ENCODE measurements at places on chromosomes 13 and 19.

DNA sequence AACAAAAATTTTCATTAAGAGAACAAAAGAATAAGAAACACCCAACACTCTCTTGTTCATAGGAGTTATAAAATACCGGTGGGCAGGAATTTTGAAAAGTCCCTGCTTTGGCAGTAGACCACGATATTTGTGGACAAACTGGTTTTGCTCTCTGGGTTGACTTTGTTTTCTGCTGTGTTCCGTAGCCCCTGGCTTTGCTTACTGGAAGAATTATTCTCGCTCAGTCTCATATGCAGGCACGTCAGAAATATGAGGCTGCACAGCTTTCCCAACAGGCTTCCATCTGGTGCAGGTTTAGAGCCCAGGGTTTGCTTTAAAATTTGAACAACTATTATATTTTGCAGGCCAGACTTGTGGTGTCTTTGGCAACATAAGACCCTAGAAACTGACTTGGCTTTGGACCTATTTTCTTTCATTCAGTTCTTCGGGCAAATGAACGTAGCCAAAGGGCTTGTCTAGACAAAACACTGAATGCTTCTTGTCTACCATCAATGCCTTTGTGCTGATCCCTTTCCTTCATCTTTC is 2012.6 kb downstream of the PCDH9 start:
- no peak for DNase-seq

- DNase-seq: peak; percentile 84
Measured at GRCh38 chr19:41706741-41707501, 1.5 kb upstream of the CEACAM5 start.

DNA sequence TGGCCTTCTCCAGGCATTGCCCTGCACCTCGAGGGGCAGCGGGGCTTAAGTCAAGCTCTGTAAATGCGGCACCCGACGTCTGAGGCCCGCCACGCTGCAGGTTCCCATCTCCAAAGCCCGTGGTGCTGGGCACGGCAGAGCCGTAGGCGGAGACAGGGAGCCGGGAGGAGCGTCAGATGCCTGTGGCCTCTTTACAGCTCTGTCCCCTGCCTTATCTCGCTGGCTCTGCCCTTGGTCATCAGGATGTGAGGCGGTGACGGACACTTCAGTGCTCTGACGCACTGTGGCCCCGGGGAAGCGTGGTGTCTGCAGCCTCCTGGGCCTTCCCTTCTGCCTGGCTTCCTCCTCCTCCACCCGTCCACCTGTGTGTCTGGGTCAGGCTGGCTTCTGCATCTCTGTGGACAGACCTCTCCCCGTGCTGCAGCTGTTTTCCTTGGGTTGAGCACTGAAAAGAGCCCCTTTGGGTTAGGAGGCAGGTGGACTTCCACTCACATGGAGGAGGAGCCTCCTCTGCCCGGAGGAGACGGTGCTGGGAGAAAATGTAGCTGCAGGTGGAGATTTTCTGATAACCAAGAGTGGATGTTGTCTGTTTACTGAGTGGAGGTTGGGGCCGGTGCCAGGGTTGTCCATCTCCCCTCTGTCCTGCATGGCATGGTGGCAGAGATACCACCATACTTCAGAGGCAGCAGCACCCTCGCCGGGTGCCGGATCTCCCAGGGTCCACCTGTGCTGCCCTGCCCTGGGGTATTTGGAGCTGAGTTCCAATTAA is 14.6 kb downstream of the MCF2L start:
- DNase-seq: no peak

GRCh38 chr19:12730064-12730463 is 4.4 kb downstream of the TRIR start:
- no peak for DNase-seq

GRCh38 chr19:47239152-47239551 is 8.2 kb upstream of the BBC3 start:
- DNase-seq: no peak

- no peak for DNase-seq
Measured at GRCh38 chr19:51779181-51779580, 15.8 kb upstream of the FPR3 start.

GRCh38 chr19:7654401-7654800 is 14.4 kb upstream of the RETN start:
- no peak for DNase-seq

DNA sequence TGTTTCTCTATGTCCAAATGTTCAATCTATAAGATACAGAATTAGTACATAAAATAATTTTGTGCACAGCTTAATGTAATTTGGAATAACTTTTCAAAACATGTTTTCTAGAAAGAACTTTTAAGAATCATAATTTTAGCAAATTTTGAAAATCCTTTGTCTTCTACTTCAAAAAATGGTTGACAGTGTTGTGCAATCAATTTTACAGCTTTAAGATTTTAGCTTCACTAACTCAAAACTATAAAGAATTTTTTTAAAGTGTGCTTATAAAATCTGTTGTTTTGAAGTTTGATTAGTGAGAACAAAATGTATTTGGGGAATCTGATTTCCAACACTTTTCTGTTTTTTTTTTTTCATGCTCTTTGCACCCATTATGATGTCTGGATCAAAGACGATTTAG is 12.7 kb upstream of the SPACA6 start:
- no peak for DNase-seq

DNA sequence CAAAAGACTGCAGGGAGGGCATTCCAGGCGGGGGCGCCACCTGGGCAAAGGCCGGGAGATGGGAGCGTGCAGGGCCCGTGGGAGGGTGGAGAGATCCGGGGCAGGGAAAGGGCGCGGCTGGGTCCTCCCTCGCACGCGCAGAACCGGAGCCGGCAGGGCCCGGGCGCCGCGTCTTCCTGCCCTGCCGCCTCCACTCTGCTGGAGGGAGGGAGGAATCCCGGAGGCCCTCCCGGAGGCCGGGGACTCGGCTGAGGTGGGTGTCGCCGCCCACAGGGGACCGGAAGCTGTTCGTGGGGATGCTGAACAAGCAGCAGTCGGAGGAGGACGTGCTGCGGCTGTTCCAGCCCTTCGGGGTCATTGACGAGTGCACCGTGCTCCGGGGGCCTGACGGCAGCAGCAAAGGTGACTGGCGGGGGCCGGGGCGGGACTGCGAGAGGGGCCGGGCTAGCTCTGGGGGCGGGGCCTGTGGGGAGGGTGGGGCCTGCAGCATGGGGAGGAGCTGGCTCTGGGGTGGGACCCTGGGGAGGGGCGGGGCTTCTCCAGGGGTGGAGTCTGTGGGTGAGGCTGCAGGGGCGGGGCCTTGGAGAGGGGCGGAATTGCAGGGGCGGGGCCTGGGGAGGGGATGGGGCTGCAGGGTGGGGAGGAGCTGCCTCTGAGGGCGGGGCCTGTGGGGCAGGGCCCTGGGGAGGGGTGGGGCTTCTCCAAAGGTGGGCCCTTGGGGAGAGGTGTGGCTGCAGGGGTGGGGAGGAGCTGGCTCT is 51.3 kb downstream of the CELF5 start:
- DNase-seq: peak; percentile 93

DNA sequence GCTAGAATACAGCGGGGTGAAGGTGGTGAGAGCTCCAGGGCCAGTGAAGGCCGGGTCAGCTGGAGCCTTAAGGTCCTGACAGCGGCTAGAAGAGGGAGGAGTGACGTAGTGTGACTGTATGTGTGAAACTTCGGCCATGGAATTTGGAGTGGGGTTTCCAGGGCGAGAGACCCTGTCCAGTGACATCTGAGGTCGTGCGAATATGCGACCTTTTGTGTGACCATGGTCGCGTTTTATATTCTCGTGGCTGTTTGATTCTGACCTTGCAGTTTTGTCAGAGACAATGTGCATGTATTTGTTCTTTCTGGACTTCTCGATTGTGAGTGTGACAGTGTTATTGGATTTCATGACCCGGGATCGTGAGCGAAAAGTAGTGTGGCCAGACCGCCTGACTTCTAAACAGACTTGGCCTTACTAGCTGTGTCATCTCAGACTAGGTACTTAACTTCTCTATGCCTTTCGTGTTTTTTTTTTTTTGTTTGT is 405 bp upstream of the ZNF569 start:
- DNase-seq: no peak

- no peak for DNase-seq
Measured at GRCh38 chr13:33927315-33927714, 109.4 kb downstream of the RFC3 start.

DNA sequence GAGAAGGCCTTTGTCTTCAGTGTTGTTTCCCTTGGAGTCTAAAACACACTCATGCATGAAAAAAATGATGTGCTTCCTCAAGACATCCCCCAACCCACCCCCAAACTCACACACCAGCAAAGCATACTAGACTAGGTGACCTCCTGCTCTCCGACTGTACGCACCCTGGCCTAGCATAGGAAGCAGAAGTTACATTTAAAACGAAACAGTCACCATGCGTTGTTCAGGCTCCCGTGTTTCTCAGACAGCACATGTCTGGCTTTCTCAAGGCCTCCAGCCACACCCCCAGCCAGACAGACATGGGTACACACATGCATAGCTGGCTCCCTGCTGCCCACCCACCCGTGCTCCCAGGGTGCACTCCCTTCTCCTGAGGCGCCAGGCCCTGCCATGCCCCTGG is 28.7 kb upstream of the C1QTNF9 start:
- DNase-seq: no peak

- DNase-seq: no peak
Measured at GRCh38 chr19:41847351-41848105, 2.7 kb downstream of the DMRTC2 start.

GRCh38 chr19:35346193-35347052 is 1.3 kb upstream of the FFAR1 start:
- DNase-seq: peak; percentile 77

DNA sequence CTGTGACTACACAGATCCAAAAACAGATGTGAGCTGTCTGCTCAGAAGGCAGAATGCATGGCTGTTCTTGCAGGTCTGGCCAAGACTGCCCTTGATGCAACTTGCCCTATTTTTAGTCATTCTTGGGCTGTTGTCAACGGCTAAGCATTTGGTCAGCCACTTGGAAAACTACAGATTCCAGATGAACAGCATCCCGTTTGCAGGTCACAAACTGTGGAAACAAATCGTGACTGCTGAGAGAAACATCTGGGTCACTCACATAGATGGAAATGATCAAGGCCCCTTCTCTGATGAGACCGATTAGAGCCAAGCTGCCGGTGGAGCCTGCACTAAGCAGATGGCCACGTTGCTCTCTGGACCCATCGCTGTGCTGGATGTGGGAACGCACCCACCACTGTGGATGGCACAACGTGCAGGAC is 15.4 kb upstream of the METTL21C start:
- no peak for DNase-seq

- DNase-seq: no peak
Measured at GRCh38 chr13:51628059-51628852, 44.0 kb downstream of the WDFY2 start.

GRCh38 chr13:112641456-112642089 is 48.3 kb upstream of the ATP11A start:
- DNase-seq: peak; percentile 29

GRCh38 chr19:6055013-6055795 is 55.1 kb downstream of the RFX2 start:
- DNase-seq: no peak

- no peak for DNase-seq
Measured at GRCh38 chr13:77036279-77036678, 9.3 kb upstream of the FBXL3 start.

DNA sequence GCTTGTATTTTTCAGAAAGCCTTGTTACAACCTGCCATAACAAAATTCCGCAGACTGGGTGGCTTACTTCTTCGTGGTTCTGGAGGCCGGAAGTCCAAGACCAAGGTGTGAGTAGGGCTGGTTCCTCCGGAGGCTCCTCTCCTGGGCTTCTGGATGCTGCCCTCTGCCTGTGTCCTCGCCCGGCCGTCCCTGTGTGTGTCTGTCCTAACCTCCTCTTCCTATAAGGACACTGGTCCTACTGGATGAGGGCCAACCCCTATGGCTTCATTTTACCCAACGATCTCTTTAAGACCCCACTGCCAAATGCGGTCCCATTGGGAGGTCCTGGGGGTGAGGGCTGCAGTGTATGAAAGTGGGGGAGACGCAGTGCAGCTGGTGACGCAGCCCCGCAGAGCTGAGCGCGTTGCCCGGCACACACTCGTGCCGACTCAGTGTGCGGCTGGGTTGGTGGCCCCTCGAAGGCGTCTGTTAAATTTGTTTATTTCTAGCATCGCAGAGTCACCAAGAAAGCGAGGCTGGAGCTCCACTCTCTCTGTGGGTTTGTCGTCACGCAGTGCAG is 116.7 kb downstream of the SOX1 start:
- no peak for DNase-seq

GRCh38 chr13:32087955-32088747 is 56.6 kb downstream of the FRY start:
- no peak for DNase-seq

DNA sequence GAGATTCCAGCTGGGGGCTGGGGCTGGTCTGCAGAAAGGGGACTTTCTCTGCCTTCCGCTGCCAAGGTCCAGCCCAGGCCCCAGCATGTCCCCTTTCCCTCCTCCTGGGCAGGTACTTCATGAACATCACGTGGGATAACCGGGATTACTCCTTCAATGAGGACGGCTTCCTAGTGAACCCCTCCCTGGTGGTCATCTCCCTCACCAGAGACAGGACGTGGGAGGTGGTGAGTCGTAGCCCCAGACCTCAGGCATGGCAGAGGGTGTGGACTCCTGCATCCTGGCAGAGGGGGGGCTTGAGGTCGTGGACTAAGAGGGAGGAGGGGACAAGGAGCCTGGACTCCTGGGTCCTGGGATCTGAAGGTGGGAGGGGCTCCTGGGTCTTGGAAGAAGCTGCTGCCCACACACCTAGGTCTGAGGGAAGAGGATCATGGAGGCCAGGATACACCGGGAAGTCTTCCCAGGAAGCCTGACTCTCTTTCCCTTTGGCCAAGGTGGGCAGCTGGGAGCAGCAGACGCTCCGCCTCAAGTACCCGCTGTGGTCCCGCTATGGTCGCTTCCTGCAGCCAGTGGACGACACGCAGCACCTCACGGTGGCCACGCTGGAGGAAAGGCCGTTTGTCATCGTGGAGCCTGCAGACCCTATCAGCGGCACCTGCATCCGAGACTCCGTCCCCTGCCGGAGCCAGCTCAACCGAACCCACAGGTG is 20.6 kb downstream of the GRIN2D start:
- DNase-seq: no peak

- no peak for DNase-seq
Measured at GRCh38 chr13:51687947-51688714, 103.9 kb downstream of the WDFY2 start.

- no peak for DNase-seq
Measured at GRCh38 chr19:29194658-29195057, 18.3 kb downstream of the UQCRFS1 start.

GRCh38 chr13:41976476-41976875 is 15.6 kb upstream of the VWA8 start:
- no peak for DNase-seq

- peak; percentile 60 for DNase-seq
Measured at GRCh38 chr19:14118165-14119051, 846 bp upstream of the PRKACA start.

DNA sequence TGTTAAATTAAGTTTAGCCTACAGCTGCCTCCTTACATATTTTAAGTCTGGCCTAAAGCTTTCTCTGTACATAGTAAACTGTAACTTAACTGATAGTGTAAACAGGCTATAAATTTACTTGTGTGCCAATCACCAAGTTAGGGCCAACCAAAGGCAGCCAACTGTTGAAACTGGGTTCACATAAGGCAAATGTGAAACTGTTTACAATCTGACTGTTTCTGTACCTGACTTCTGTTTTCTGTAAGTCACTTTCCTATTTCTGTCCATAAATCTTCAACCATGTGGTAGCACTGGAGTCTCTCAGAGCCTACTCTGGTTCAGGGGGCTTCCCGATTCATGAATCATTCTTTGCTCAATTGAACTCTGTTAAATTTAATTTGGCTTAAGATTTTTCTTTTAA is 103.1 kb downstream of the RAP2A start:
- no peak for DNase-seq

- DNase-seq: no peak
Measured at GRCh38 chr19:16898361-16899015, 9.7 kb downstream of the F2RL3 start.
